ENCODE measurements at places on chromosomes 12 and 14.

DNA sequence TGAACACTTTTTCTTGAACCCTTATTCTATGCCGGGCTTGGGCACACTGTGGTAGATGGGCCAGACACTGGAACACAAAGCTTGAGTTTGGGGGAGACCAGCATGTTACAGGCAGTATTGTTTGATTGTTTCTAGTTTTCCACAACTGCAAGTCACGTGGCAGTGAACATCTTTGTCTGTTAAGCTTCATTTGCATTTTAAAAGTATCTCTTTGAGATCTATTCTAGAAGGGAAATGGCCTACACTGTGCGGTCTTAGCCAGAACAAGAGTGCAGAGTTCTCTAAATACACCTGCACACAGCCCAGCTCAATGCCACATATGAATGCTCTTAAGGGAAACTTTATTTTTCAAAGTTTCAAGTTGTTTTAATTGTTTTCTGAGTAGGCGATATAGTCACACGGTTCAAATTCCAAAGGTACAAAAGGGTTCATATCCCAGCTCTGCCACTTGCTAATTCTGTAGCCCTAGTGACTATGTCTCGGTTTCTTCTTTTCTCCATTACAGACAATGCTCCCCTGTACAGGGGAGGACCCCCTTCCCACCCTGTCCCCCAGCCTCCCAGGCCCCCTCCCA, 24.9 kb downstream of the RIN3 start:
- DNase-seq, result no peak

DNA sequence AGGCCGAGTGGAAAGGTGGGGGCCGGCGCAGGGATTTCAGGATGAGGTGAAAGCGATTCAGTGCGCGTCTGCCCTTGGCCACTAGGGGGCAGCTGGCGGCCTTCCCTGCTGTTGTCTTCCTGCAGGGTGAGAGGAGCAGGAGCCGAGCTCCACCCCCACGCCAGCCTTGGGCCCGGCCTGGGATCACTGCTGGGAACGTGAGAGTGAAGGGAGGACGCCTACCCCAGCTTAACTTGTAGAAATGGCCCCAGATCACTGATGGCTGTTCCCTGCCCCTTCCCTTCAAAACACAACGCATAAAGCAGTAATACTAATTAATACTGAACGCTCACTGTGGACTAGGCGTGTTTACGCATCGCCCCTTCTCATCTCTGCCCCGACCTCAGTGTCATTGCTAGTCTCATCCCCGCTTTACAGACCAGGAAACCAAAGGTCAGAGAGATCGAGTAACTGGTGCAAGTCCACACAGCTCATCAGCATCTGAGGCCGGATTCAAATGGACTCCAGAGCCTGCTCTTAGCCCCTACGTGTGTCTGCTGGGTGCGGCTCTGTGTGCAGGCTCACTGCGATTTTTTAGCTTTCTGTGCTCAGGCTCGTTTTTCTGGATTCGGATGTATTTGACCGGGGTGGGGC, 24.3 kb downstream of the MVK start:
- peak; percentile 88 for DNase-seq

GRCh38 chr14:73761618-73762355, 47.6 kb upstream of the PNMA1 start:
- DNase-seq, result no peak

GRCh38 chr12:31585271-31585670, 5.7 kb downstream of the DENND5B start:
- no peak for DNase-seq

- no peak for DNase-seq
Measured at GRCh38 chr14:103393070-103393469, 7.9 kb downstream of the MARK3 start.

- no peak for DNase-seq
Measured at GRCh38 chr12:45907955-45908354, 82.4 kb downstream of the SCAF11 start.

DNA sequence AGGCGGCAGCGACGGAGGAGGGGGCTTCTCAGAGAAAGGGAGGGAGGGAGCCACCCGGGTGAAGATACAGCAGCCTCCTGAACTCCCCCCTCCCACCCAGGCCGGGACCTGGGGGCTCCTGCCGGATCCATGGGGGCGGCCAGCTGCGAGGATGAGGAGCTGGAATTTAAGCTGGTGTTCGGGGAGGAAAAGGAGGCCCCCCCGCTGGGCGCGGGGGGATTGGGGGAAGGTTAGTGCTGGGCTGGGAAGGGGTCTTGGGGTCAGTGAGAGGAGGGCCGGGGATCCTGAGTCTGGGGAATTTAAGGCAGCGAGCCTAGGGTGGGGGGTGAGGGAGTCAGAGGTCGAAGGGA, 203 bp downstream of the NFATC4 start:
- DNase-seq, result no peak

- DNase-seq, result no peak
Measured at GRCh38 chr14:88276923-88277596, 46.0 kb downstream of the KCNK10 start.

- no peak for DNase-seq
Measured at GRCh38 chr14:105177082-105177481, 4.0 kb downstream of the NUDT14 start.

GRCh38 chr14:85579942-85580341, 50.0 kb downstream of the FLRT2 start:
- no peak for DNase-seq

GRCh38 chr14:94343238-94344005, 20.3 kb upstream of the SERPINA6 start:
- no peak for DNase-seq

GRCh38 chr12:108734200-108734906, 3.0 kb upstream of the CORO1C start:
- peak; percentile 90 for DNase-seq

GRCh38 chr12:44460261-44460660, 415.9 kb downstream of the NELL2 start:
- no peak for DNase-seq

- peak; percentile 82 for DNase-seq
Measured at GRCh38 chr12:52044292-52044983, 6.8 kb upstream of the NR4A1 start.
